ENCODE measurements at places on chromosomes 13 and 19.
A peak's percentile ranks its signal among the peaks of the same experiment; 100 is the strongest.

DNA sequence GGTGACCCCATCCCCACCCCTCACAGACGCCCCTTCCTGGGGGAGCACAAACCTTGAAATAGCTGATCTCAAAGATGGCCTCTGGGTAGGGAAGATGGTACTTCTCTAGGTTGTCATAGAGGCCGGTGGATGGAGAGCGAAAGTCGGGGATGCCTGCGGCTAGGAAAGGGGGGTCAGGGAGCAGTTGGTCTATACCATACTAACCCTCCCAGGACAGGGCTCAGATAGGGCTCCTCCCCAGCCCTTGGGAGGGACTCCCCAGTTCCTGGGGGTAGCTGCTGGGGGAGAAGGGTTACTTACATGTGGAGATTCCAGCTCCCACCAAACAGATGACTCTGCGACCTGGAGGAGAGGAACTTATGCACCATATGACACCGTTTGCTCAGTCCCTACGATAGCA, 9.6 kb downstream of the SIRT2 start:
- no peak for DNase-seq

- no peak for DNase-seq
Measured at GRCh38 chr19:18612051-18612771, 459 bp upstream of the TMEM59L start.

- DNase-seq: peak; percentile 67
Measured at GRCh38 chr19:49570138-49570856, 10.1 kb downstream of the NOSIP start.

GRCh38 chr19:18776288-18776594, 14.9 kb downstream of the COMP start:
- DNase-seq: no peak

DNA sequence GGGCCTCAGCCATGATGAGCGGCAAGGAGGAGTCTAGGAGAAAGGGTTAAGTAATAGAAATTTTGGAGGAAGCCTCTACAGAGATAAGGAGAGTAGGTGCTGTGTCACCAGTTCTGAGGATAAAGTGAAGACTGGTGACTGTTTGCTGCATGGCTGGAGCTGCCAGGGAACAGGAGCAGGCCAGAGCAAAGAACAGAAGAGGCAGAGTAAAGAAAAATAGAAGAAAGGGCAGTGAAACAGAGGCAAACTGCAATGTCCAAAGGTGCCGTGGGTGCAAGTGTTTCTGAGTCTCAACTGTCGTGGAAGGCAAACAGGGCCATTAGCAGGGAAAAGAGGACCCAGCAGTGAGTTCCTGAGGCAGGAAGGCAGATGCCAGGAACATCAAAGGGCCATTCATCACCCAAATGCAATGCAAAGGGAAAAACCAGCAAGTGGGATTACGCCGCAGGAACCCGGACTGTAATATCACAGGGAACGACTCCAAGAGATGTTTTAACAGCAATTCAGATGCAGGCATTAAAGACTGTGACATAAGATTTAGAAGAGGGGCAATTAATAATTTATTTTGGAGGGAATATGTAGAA, 318.3 kb downstream of the FOXO1 start:
- no peak for DNase-seq

DNA sequence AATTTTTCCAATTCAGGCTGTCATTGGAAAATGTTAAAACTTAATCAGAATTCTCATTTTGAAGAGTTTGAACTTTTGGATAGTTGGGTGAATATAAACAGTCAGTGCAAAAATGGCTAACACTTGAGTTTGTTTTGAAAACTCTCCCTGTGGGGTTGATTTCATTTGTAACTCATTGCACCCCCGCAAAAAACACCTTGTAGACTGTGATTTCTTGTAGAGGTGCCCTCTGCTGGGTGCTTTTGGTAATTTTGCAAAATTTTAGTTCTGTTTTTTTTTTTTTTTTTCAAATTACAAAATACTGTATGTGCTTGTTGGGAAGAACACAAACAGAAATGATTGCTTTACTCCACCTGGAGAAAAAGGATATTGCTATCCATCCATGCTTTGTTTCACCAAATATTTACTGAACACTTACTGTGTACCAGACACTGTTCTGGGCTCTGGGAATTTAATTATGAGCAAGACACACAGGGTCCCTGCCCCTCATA, 28.2 kb upstream of the GPI start:
- no peak for DNase-seq

DNA sequence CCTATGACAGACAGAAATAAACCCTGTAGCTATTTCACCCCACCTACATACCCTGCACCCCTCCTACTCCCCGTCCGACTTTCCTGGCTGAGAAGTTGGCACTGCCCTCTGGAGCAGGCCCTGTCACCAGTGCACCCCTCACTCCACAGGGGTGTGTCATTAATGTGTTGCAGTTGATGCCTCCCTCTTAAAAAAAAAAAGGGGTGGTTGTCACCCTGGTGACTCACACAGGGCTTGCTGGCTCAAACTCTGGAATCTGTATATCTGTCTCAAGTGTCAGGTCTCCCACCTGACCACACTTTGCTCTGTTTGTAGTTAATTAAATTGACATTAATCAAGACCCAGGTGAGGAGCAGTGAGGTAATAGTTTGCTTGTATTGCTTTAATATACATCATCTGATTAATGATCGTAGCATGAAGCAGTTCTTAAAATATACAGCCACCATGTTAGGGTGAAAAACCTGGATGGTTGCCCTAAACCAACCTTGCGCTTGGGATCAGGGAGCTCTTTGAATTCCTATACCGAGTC, 2.0 kb upstream of the GATAD2A start:
- DNase-seq: no peak

DNA sequence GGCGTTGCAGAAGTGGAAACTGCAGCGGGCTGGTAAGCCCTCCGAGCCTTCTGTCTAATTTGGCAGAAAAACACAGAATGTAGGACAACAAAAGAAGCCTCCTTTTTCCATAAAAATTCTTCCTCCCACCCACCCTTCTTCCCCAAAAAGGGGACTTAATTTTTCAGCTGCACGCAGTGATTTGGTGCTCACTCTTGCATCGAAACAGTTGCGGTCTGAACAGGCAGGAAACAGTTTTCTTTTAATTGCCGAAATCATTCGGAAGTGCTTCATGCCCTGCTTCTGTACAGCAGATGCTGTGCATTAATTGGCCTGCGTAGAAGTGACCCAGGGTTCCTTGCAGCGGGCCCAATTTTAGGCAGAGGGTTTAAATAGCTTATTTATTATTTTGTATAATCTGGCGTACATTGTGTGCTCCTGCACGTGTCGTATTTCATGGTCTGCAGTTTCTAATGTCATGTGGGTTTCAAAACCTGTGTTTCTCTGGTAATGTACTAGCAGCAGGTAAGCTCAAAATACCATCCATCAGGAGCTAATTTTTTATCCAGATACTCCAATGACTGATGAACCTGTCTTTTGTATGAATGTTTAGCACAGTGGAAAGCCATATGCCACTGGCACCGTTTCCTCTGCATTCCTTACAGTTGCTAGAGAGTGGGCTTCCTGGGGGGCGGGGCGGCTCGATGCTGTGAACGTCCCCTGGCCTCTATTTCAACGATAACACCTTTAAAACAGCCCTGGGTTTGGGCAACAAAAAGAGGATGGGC, 66.6 kb downstream of the GGACT start:
- DNase-seq: no peak

DNA sequence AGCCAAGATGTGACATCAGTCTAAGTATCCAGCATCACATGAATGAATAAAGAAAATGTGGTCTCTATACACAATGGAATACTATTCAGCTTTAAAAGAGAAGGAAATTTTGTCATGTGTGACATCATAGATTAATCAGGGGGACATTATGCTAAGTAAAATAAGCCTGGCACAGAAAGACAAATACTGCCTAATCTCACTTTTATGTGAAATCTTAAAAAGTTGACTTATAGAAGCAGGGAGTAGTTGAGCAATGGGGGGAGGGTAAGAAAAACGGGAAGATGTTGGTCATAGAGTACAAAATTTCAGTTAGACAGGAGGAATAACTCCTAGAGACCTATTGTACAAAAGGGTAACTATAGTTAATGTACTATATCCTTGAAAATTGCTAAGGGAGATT, 10.4 kb upstream of the LCP1 start:
- DNase-seq: no peak

DNA sequence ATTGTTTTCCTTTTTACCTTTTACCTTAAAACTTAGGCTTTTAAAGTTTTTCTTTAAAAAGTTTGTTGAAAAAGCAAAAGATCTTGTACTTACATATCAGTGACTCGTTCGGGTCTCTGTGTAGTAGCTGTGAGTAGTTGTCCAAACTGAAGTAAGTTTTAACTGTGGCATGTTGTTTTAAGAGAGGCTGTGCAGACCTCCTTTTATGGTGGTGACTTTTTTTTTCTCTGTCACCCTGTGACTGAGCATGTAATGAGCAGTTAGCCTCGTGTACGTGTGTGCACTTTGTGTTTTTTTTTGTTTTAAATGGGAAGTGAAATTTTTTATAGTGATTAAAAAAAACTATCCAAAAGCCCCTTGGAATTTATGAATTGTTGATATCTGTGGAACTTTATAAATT, at the start of gene GPR183:
TSS of gene GPR183 (minus strand) at position 153 of the 400 bp plus-strand sequence. CDS start 11,254 bp downstream, outside the sequence.
- DNase-seq: no peak

GRCh38 chr13:111219950-111220349, 100.5 kb upstream of the TEX29 start:
- no peak for DNase-seq

DNA sequence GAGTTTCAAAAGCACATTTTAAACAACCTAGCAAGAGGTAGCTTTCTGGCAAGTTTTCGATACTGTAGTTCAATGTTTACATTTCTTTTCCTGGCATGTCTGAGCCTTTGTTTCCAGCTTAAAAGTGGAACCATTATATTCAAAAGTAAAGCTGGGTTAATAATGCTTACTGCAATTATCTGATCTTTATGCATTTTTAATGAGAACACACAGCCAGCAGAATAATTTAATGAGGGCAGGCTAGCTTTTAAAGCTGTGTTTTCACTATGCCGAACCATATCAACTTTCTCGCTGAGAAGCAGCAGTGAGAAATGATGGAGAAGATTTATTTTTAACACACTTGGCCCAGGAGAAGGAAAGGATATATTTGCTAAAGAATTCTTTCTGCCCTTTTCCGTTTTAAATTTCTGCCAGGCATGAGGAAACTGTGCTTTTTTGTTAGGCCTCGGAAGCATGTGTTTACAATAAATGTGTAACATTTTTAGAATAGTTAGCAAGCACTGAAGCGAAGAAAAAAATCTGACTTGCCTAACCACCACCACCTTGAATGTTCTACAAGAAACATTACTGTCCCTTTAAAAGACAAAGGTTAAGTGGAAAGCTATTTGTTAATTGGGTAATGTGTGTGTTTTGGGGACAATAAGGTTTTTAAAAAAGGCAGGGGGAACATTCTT, 1.0 kb downstream of the MBNL2 start:
- no peak for DNase-seq

GRCh38 chr19:58037927-58038687, 4.3 kb downstream of the ZSCAN1 start:
- no peak for DNase-seq

DNA sequence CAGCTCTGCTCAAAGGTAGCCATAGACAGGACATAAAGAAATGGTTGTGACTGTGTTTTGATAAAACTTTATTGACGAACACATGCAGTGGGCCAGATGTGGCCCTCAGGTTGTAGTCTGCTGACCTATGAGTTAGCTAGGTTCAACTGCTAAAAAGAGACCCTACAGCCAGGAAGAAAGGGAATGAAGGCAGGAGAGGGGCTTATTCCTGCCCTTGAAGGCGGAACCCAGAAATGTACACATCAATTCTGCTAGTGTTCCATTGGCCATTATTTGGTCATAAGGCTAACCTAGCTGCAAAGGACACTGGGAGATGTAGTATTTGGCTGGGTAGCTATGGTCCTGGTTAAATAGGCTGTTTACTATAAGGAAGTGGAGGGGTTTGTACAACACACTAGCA, 18.0 kb downstream of the APBA3 start:
- no peak for DNase-seq

DNA sequence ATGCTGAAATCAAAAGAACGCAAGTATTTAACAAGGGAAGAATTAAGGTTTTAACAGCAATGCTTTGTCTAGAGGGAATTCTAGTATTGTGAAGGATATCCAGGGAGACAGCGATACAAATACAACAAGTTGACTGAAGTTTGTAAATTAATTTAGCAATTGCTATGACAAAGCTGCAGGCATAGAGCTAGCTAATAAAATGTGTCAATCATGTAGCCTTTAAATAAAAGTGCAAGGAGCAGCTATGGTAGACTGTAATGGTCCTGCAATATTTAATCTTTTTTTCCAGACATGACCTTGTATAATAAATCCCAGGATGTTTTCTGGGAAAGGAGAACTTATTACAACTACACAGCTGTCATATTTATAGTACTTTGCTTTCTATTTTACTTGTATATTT, 779.3 kb downstream of the SLITRK5 start:
- DNase-seq: no peak

GRCh38 chr13:41613984-41614661, 156.8 kb downstream of the RGCC start:
- no peak for DNase-seq

GRCh38 chr19:16076154-16076957, at the start of gene TPM4:
TSS of gene TPM4 (plus strand) at chr19:16076495. CDS start at chr19:16076566, 71 bp downstream.
- DNase-seq: no peak

- DNase-seq: no peak
Measured at GRCh38 chr13:51152701-51153100, 41.6 kb upstream of the C13orf42 start.

- DNase-seq: no peak
Measured at GRCh38 chr19:20325151-20325550, 158.1 kb downstream of the ZNF486 start.

GRCh38 chr13:93547886-93548285, 321.3 kb downstream of the GPC6 start:
- no peak for DNase-seq
